ENCODE measurements at places on chromosomes 4 and X.
A peak's percentile ranks its signal among the peaks of the same experiment; 100 is the strongest.

DNA sequence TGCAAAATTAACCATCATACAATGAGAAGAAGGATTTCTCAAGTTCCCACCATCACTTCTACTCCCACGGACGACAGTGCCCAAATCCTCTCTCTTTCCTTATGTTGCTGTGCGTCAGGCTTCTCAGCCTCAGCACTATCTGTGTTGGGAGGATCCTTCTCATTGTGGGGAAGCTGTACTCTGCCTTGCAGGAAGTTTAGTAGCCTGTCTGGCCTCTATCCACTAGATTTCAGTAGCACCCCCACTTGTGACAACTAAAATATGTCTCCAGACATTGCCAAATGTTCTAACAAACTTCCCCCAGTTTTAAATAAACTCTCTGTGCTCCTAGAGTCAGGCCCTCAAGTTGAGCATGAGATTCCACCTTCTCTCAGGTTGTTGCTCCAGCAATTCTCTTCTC lies 545.9 kb upstream of the ZFP42 start:
- no peak for DNase-seq

DNA sequence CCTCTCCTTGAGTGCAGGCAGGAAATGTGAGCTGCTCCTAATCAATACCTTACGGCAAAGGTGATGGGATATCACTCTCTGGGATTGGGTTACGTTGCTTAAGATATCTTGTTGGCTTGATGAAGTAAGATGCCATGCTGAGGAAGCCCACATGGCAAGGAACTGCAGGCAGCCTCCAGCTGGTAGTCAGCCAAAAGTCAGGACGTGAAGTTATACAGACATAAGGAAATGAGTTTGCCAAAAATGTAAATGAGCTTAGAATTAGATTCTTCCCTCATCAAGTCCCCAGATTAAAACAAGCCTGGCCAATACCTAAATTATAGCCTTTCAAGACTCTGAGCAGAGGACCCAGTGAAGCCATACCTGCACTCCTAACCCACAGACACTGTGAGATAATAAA lies 155.0 kb downstream of the QDPR start:
- DNase-seq, result no peak

- DNase-seq, result peak; percentile 8
Measured at GRCh38 chrX:71870208-71871098, 40.2 kb upstream of the NHSL2 start.

- no peak for DNase-seq
Measured at GRCh38 chrX:100373673-100374072, 36.4 kb downstream of the PCDH19 start.

DNA sequence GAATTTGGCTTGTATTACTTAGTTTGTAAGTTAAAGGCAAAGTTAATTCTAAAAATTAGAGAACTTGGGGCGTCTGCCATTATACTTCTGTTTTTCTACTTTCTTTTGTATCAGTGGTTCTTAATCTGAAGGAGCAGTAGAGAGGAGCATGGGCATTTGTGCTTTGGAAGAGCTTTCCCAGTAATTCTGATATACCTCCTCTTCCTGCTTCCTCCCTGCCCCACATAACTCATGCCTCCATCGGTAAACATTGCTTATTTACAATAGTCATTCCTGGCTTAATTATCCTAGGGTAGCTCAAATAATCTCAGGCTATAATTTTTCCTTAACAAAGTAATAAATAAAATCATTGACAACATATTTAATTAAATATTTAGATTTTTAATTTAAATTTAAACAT lies 37.1 kb upstream of the SPARCL1 start:
- DNase-seq, result no peak

DNA sequence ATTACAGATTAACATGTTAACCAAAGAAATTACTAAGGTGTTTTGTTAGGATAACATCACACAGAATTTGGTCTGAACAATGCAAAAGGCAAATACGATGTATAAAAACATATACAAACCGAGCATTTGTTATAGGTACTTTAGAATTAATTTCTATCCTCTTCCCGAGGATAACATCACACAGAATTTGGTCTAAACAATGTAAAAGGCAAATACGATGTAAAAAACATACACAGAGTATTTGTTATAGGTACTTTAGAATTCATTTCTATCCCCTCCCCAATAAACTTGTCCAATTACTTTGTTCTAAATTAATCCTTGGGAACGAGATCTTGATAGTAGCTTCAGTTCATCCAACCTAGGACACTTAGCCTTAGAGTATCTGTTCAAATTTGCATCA lies 7.6 kb downstream of the HNRNPDL start:
- no peak for DNase-seq

DNA sequence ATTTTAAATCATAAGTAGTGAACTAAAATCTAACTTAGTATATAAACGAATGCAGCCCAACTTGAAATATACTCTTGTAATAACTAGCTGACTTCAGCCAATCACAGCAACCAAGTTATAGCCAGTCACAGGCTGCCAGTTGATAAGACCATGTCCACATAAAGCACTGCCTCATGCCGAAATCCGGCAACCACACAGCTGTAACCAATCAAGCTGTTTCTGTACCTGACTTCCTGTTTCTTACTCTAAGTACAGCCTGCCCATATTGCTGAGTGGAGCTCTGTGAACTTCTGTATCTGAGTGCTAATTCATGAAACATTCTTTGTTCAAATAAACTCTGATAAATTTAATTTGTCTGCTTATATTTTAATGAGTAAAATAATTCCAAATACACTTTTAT lies 805.3 kb upstream of the EPHA5 start:
- no peak for DNase-seq

DNA sequence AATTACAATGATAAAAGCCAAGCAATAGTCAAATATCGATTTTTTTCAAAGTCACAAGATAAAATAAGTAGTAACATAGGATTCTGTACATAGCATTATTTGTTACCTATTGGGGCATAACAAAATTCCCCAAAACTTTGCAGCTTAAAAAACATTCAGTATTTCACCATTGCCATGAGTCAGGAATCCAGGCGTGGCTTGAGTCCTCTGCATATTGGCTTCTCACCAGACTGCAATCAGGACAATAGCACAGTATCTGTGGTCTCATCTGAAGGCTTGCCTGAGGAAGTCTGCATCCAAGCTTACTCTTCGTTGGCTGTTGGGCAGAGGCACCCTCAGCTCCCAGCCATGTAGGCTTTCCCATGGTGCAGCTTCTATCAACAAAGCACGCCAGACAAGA lies 6.2 kb upstream of the CTBP1 start:
- no peak for DNase-seq

GRCh38 chr4:138405466-138405891 lies 163.3 kb upstream of the SLC7A11 start:
- DNase-seq, result no peak

DNA sequence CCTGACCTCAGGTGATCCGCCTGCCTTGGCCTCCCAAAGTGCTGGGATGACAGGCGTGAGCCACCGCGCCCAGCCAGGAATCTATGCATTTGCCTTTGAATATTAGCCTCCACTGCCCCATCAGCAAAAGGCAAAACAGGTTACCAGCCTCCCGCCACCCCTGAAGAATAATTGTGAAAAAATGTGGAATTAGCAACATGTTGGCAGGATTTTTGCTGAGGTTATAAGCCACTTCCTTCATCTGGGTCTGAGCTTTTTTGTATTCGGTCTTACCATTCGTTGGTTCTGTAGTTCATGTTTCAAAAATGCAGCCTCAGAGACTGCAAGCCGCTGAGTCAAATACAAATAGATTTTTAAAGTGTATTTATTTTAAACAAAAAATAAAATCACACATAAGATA lies 44.2 kb upstream of the SHOX start:
- no peak for DNase-seq

- DNase-seq, result no peak
Measured at GRCh38 chrX:129818123-129818522, 25.6 kb downstream of the ZDHHC9 start.

DNA sequence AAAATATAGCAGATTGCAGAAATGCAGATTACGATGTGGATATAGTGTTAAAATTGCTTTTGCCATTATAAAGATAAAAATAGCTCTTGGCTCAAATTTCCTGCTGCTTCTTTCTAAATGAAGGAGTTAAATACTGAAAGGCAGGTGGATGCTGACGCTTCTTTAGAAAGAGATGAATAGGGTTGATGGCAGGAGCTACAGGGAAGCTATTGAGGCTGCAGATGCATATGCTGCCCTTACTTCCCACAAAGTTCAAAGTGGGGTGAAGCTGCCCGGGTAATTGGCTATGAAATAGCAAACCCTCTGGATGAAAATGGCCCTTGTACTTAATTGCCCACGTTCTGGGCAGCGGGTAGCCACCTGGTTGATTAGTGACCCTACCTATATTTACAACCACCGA lies 379.5 kb downstream of the ZIC3 start:
- DNase-seq, result no peak

DNA sequence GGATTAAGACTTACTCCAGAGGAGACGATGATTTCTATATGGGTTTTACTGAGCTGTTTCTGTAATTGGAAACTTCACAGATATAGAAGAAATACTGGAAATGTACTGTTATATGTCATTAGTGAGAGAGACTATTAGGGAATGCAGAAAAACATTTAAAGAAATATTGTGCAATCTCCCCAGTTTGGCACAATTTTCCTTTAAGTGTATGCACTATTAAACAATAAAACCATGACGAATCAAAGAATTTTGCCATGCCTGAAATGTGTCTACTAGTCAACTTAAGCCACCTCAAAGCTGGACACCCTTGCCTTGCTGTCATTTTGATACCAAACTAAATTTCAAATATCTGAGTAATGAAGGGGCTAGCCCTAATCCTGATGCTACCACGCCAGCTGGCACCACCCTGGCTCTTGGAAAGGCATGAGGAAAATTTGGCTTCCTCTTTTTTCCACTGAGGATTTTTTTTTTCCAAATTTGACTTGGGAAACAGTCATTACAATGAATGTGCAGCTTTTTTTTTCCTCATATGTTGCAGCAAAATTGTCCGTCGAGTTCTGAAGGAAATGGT lies 36.1 kb downstream of the MTTP start:
- DNase-seq, result no peak

DNA sequence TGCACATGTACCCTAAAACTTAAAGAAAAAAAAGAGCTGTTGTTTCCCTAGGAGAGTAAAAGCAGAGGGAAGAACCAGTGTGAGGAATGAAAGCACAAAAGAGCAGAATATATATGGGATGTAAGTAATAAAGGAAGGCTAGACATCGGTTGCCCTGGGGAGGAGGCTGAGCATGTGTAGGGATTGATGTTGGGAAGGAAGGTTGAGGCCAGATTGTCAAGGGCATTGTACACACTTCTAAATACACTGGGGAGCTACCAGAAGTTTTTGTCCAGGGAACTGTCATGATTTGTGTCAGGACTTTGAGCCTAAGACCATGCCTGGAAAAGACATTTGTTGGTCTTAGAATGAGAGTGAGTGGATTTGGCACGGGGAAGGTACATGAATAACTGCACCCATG lies 467.1 kb downstream of the GPAT3 start:
- DNase-seq, result no peak

- DNase-seq, result no peak
Measured at GRCh38 chrX:94908171-94908570, 1234.2 kb downstream of the FAM133A start.

- no peak for DNase-seq
Measured at GRCh38 chrX:65035446-65035770, 59.2 kb upstream of the ZC4H2 start.

GRCh38 chr4:189870511-189871234 lies 70.0 kb upstream of the FRG1 start:
- DNase-seq, result no peak

GRCh38 chrX:149829751-149830191 lies 48.0 kb downstream of the MAGEA9 start:
- DNase-seq, result no peak

DNA sequence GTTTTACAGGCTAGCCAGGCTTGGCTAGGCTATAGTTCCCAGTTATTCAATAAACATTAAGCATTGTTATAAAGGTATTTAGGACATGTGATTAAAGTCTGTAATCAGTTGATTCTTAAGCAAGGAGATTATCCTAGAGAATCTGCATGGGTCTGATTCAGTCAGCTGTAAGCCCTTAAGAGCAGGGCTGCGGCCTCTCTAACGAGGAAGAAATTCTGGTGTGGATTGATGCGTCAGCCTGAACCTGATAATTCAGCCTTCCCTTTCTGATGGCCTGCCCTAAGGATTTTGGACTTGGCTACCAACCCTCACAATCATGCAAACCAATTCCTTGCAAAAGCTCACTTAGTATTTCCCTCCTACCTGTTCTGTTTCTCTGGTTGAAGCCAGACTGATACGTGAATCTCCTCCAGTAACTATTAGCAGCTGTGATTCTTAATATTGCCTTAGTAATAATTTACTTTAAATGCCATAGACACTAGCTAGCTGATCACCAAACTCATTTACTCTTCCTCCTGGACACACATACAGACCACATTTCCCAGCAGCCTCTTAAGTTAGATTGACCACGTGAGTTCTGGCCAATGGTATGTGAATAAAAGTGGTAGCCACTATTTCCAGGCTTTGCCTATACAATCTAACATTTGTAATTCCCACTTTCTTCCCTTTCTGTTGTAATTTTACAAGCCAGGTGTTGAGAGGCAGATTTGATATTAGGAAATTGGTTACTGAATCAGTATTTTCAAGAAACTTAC lies 678.0 kb upstream of the INTU start:
- DNase-seq, result no peak

DNA sequence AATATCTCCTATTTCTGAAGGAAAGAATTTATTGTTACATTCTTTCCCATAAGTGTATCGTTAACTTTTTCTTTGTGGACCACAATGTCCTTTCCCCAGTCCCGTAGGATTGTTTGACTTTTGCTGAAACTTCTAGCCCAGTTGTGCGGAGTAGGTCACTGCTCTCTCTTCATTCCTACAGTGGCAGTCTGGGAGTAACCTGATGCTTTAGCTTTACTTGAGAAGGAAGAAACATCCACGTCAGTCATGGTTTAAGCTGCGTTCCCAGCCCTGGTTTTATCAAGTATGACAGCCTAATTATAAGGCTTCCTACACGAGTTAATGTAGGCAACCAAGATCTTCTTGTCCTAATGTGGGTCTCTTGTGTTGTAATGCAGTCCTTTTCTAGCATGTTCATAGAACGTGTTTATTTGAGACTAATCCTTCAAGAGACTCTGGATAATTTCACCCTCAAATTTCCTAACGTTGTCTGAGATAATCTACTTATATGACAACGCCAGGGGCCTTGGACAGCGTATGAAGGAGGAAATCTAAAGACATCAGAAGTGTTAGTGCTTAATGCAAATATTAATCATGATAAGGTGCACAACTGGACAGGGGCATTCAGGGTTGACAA lies 40.8 kb upstream of the GRPR start:
- DNase-seq, result no peak

DNA sequence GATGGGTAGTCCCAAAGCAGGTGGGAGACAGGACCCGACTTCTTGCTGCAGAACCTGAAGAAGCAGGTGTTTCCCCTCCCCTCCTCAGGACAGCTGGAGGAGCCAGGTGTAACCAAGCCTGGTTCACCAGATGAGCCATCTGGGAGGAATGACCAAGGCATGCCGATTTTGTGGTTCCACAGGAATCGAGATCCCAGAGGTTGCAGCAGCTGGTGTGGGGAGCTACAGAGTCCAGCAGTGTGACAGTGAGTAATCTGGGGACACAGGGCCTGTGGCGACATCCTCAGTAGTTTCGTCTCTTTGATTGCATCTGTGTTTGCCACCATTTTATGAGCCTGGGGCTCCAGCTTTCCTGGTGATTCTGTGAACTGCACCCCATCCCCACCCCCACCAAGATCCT lies 2.6 kb upstream of the NDP start:
- DNase-seq, result no peak

- no peak for DNase-seq
Measured at GRCh38 chr4:91089178-91089577, 962.0 kb downstream of the CCSER1 start.

GRCh38 chr4:122960611-122961000 lies 38.2 kb upstream of the NUDT6 start:
- no peak for DNase-seq

- no peak for DNase-seq
Measured at GRCh38 chrX:43000121-43000520, 222.2 kb upstream of the PPP1R2C start.
